ENCODE measurements at places on chromosomes 12 and 14. TPM values are rescaled to one million over a fixed set of nuclear protein-coding genes. Genes with fewer than 3 reads are reported as not detected.

The CNIH1 gene
- 133 TPM for total RNA-seq

The PTPRQ gene
- not detected for total RNA-seq

The COL2A1 gene
- total RNA-seq: 0.07 TPM

The SLCO1C1 gene
- total RNA-seq: not detected

The CLEC9A gene
- not detected for total RNA-seq

The POTEM gene
- not detected for total RNA-seq

The RPGRIP1 gene
- not detected for total RNA-seq

The SLC5A8 gene
- not detected for total RNA-seq

The HEBP1 gene
- total RNA-seq: 13.8 TPM

The ZDHHC22 gene
- total RNA-seq: not detected

The AJUBA gene
- total RNA-seq: 117 TPM

The P2RX2 gene
- total RNA-seq: not detected

The ADAM21 gene
- total RNA-seq: 1.2 TPM

The AQP6 gene
- total RNA-seq: 0.14 TPM

The ATF1 gene
- total RNA-seq: 15.6 TPM

The IGFBP6 gene
- total RNA-seq: 256 TPM

The OR4N2 gene
- not detected for total RNA-seq

The PIK3C2G gene
- 1.6 TPM for total RNA-seq

The PIANP gene
- not detected for total RNA-seq

The HCAR2 gene
- 3.9 TPM for total RNA-seq

The OAS1 gene
- 5.6 TPM for total RNA-seq

The CSAD gene
- total RNA-seq: 13.3 TPM

The PLA2G1B gene
- not detected for total RNA-seq

The ATP2B1 gene
- total RNA-seq: 26.9 TPM

The RNF212B gene
- total RNA-seq: not detected

The CLEC4D gene
- not detected for total RNA-seq

The MGAT4C gene
- not detected for total RNA-seq

The OR11H7 gene
- not detected for total RNA-seq

The KRT8 gene
- total RNA-seq: 425 TPM

Data from airway epithelial cell (primary cell).